ENCODE measurements at places on chromosomes 4 and X. TPM values are rescaled to one million over a fixed set of nuclear protein-coding genes. Genes with fewer than 3 reads are reported as not detected.

OPRPN gene
- not detected for polyA plus RNA-seq

DNA sequence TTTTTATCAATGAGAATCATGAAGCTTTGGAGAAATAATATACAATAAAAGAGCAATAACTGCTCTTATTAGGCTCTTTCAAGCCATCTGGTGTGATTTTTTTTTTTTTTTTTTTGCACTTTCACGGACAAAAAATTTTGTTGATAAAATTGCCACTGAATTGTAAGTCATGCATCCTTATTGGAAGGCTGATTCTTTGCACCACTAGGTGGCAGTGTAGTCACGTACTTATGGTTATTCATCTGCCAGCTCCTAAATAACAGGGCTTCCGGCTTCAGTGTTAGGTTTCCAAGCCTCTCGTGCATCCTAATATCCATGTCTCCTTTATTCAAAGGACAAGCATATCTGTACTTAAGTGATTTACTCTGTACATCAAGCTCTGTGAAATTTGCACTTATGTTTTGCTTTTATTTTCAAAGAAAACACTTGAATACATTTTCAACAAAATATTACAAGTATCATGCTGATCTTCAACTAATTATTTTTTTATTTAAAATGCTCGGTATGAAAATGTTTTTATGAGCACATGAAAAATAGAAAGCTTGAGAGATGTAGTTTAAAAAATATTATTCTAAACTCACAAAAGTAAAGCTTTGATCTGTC lies 1578.3 kb upstream of the TENM3 start:
- DNase-seq = no peak

DNA sequence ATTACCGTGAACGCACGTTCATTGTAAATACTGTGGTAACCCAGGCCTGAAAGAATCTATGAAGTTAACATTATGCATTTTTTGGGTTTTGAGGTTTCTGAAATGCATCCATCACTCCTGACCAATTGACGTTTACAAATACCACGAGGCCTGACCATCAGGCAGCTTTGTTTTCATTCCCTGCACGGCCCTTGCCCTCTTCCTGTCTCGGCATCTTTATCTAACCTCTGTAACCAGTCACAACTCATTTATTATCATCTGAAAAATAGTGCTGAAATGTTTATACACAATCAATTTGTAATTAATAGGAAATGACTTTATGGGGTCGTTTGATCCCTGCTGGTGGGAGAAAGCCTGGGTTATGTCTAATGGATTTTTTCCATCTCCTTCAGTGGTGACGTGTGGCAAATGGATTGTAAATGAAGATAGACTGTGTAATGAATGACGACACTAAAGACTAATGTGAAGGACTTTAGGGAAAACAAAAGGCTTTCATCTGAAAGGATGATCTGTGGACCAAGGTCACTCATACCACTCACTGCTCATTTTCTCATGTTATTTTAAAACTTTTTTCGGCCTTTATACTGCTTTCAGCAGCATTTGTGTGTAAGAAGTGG lies 102.7 kb upstream of the SORBS2 start:
- no peak for DNase-seq

SFRP2 gene
- polyA plus RNA-seq = 2.9 TPM

GRCh38 chr4:107850438-107850837 lies 25.7 kb downstream of the SGMS2 start:
- no peak for DNase-seq

DNA sequence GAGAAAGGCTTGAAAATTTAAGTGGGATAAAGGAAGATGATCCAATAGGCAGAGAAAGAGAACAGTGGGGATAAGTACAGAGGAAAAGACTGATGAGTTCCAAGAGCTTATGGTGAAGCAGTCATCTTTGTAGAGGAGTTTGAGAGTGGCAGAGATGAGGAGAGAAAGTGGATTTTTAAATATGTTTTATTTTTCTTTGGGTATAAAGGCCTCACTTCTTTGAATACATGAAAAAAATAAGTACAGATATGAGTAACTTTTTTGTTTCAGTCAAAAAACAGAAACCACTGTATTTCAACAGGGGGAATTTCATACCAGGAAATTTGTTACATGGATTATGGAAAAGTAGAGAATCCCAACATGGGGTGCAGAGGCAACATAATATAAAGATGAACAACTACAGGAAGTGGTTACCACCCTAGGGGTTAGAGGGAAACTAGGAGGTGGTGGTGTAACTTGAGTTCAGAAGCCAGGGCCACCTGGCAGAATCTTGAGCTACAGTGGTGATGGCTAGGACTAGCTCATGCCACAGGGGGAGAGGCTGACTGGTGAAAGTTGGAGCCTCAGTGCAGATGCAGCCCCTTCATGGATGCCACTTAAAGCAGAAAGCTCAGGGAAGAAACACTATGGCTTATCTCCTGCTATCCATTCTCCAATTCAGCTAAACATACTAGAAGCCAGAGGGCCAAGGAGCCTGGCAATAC lies 3.4 kb upstream of the CYBB start:
- no peak for DNase-seq

GRCh38 chrX:112832481-112833095 lies 8.0 kb downstream of the AMOT start:
- no peak for DNase-seq

PDZD4 gene
- 0.79 TPM for polyA plus RNA-seq

GRCh38 chr4:138305050-138305449 lies 62.9 kb upstream of the SLC7A11 start:
- no peak for DNase-seq

DNA sequence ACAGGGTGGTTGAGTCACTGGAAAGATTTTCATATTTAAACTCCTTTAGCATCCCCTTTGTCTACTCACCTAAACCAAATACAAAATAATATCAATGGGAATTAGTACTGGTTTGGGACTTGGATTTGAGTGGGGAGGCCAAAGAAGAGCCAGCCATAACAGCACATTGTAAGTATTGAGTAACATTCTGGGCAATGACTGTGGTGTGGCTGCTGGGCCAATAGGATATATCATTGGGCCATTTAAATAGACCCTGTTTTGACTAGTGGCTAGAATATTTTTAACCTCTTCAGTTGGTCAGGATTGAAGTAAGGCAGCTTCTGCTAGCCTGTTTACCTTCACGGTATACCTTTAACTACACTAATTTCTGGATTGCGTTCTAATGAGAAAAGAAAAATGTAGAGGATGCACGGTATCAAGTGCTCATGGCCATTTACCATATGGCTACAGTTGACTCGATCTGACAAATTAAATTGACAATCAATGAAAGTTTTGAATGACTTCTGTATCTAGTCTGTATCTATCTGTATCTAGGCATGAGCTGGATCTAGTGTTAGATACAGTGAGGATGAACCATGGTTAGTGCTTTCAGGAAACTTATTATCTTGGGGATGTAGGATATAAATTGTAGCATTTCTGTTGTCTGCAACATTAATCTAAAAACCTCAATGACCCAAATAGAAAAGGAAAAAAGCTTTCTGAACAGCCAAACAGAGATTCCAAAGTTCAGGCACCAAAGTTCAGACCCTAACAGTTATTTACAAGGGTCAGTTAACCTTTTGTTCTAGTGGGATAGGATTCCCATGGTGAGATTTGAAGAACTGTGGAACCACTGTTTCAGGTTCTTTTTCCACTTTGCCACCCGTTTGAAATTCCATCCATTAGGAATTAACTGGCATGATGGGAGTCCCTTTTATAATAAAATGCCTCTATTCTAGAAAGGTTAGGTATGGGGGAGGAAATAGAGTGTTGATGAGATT lies 6.8 kb upstream of the ALB start:
- DNase-seq = no peak

TMPRSS11F gene
- not detected for polyA plus RNA-seq

HSFX2 gene
- polyA plus RNA-seq = 0.14 TPM
